Sigmoid colon (tissue), 7 donors: ENCODE measurements at places on chromosomes 7 and 10.
A peak's percentile ranks its signal among the peaks of the same experiment; 100 is the strongest.

DNA sequence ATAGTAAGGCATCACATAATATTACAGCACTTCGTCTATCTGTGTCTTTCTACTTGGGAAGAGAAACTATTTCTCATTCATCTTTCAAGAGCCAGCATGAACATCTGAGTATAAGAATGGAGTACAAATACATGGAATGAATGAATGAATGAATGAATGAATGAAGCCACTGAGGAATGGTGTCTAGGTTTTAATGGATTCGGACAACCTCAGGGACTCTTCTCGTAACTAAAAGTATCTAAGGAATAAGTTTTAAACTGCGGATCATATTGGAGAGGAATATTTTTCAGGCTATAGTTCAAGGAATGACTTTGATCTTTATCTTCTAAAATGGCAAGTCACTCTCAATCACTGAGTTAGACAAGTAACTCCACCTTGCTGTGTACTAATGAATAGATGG lies 199.0 kb downstream of the DOCK4 start:
- no peak for DNase-seq

GRCh38 chr10:99975106-99975829 lies 34.5 kb downstream of the DNMBP start:
- no peak for DNase-seq

DNA sequence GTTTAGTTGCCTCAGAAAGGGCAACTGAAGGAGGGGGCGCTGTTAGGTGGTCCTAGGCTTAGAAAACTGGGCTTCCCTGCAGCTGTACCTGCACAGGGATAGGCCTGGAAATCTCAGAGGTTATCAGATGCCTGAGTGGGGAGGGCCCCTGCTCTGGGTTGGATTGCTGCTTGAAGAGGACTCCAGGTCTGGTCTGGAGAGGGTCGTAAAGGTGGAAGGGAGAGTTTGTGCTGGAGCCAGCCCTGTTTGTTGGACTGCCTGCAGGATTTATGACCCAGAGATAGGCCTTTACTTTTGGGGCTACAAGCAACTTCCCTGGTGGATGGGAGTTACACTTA lies 765.9 kb downstream of the GRID1 start:
- DNase-seq: no peak

DNA sequence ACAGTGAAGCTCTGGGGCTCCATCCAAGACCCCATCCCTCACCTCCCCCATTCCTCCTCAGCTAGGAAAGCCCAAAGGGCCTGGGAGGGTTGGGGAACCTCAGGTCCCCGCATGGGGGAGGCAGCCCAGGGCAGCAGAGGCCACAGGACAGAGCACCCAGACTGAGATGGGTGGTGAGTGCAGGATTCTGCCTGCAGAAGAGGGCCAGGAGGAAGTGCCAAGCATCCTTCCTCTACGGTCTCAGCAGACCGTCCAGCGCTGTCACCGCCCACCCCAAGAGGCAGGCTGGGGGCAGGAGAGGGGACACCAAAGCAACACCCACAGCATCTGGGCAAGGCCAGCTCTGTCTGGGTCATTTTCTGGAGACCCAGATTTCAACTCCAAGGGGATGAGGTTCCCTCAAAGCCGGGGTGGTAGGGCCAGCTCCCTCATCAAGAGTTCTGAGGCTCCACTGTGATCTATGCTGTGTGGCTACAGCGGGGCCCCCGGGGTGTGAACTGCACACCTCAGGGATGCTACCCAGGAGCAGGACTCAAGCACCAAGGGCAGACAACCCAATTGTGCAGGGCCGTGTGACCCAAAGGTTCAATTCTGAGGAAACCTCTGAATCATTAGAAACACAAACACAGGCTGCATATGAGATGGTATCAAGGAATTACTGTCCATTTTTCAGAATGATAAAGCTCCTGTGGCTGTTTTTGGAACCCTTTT lies 46.8 kb downstream of the CAMK2B start:
- peak; percentile 56 for DNase-seq

DNA sequence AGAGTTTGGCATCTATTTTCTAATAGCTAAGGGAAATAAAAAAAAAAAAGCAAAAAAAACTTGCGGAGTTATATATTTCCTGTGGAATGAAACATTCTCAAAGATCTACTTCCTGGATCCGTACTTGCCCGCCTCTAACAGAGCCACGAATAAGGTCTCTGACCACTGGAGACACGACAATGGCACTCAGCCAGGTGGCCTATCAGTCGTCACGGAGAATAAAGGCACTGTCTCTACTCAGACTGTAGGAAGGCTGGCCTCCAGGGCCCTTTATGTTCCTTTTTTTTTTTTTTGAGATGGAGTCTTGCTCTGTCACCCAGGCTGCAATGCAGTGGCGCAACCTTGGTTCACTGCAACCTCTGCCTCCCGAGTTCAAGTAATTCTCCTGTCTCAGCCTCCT lies 58.7 kb downstream of the RGS10 start:
- DNase-seq: no peak

GRCh38 chr7:17912536-17913235 lies 27.6 kb downstream of the SNX13 start:
- DNase-seq: no peak

GRCh38 chr10:44956717-44957706 lies 2.6 kb upstream of the RASSF4 start:
- DNase-seq: peak; percentile 35

DNA sequence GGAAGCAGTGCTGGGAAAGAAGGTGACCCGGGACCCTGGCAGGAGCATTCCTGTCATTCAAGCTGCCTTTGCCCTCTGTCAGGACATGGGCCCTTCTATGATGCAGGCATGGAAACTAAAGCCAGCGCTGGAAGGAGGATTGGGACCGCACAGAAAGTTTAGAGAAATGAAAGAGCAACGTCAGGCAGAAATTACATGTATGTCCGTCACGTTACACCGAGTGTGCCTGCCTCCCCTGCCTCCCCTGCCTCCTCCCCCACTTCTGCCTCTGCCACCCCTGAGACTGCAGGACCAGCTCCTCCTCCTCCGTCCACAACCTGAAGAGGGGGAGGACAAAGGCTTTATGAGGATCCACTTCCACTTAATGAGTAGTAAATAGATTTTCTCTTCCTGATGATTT lies 13.9 kb upstream of the PWWP2B start:
- DNase-seq: peak; percentile 50

GRCh38 chr7:44377681-44378421 lies 52.5 kb upstream of the CAMK2B start:
- no peak for DNase-seq

- no peak for DNase-seq
Observed at GRCh38 chr7:114073701-114074100, 154.9 kb upstream of the PPP1R3A start.

- no peak for DNase-seq
Observed at GRCh38 chr7:155570171-155570958, 24.0 kb upstream of the CNPY1 start.

- DNase-seq: no peak
Observed at GRCh38 chr10:27611744-27612550, 107.8 kb downstream of the RAB18 start.

DNA sequence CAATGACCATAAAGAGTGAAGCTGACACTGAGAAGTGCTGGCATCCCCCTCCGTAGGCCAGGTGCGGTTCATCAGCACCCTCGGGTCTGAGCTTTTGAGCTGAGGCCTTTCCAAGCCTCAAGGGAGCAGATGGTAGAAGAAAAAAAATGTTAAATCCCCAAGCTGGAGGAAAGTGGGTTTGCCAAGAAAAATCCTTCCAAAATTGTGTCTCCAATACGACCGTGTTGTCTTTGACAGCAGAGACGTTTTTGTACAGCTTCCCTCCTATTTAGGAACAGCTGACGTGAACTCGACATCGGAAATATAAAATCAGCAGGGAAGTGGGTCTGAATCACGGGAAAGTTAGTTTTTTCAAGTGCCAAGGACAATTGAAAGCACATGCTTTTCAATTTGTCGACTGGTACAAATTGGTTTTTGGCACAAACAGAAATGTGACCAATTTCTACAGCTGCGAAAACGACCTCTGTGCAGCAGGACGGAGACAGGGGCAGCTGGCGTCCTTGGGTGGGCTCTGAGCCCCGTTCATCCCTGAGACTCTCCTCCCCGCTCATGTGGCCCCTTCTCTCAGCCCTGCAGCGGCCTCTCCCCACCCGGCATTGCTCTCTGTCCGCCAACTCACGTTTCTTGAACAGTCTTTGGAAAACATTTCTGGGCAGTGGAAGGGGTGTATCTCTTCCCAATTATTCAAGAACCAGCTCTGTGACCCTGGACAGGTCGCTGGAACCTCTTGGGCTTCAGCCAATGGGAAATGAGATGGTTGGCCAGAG lies 89.9 kb downstream of the PAXIP1 start:
- DNase-seq: no peak

DNA sequence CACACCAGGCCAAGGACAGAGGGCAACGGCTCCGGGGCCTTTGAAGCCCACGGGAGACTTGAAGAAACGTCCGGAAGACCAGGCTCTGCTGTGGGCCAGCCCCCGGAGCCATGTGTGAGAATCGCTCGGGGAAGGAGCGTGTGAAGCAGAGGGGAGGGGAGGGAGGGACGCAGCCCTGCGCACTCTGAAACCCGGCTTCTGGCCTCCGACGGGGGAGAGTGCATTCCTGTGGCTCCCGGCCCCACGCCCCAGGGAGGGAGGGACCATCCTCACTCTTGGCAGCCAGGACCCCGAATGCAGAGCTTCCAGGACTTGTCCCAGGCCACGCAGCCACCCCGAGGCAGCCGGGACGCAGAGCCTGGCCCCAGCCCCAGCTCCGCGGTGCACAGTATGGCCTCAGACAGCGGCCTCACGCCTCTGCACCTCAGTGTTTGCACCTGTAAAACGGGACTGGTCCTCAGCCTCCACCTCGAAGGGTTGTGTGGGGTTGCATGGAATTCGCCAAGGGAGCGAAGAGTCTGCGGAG lies 67.4 kb downstream of the PDGFA start:
- no peak for DNase-seq

- no peak for DNase-seq
Observed at GRCh38 chr10:88901984-88902789, 22.1 kb downstream of the STAMBPL1 start.

- no peak for DNase-seq
Observed at GRCh38 chr10:76033457-76034196, 602.2 kb downstream of the LRMDA start.

DNA sequence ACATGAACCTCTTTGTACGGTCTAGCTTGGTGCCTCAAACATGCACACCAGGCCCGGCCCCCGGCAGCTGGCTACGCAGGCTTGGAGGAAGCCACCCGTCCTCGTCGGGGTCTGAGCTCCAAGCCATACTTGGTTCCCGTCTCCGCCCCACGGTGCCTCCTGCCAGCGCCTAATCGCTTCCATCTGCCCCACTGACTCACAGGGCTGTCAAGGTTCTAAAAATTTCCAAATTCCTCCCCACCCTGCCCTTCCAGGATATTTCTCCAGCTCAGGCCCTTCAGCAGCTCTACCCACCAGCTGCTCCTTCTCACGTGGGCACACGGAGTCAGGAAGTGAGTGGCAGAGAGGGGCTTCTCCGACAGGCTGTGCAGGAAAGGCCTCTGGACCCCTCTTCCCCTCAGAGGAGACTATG lies 38.8 kb downstream of the TMEM270 start:
- DNase-seq: peak; percentile 89

- no peak for DNase-seq
Observed at GRCh38 chr10:121838931-121839330, 88.9 kb downstream of the ATE1 start.

DNA sequence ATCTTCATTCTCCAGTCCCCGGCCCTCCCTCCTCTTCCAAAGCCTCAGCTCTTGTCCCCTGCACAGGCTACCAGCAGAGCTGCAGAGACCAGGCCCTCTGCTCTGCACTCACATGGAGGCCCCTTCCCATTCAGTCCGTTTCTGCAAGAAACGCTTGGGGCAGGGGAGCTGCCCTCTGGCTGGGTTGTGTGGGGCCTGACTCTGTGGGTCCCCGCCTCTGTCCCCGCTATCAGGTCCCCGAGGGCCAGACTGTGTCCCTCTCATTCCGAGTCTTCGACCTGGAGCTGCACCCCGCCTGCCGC lies 1.5 kb downstream of the PCOLCE start:
- no peak for DNase-seq

DNA sequence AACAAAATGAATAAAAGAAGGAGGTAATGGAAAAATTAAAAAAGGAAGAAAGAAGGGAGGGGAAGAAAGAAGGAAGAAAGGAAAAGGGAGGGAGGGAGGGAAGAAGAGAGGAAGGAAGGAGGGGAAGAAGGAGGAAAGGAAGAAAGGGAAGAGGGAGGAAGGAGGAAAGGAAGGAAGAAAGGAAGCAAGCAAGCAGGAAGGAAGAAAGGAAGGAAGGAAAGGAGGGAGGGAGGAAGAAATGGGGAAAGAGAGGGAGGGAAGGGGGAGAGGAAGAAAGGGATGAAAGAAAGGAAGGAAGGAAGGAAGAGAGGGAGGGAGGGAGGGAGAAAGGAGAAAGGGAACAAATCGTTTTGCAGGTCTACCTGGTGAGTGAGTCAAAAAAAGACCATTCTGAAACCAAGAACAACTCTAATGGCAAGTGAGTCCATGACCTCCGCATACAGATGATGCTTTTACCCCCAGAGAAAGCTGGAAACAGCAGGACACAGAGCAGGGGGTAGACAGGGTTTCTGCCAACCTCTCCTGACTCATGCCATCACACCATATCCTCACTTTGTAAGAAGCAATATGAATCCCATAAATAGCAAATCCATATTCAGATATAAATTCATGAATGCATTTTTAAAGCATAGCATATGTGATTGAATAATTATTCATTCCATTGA lies 1112.9 kb upstream of the AUTS2 start:
- no peak for DNase-seq

DNA sequence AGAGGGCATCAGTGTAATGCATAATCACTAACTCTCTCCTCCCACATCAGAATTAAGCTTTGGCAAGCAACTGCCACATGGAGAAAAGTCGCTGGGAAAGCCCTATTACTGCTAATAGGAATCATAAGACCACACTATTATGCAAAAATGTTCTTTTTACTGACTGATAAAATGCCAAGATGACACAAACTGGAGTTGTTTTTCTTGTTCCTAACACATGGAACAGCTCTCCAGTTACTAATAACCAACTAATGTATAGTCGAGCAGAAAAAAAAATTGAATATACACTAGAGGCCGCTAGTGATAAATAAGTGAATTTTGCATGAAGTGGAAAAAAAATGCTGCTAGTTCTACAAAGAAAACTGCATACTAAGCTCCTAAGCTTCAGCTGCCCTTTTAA lies 165.6 kb downstream of the TPK1 start:
- no peak for DNase-seq

DNA sequence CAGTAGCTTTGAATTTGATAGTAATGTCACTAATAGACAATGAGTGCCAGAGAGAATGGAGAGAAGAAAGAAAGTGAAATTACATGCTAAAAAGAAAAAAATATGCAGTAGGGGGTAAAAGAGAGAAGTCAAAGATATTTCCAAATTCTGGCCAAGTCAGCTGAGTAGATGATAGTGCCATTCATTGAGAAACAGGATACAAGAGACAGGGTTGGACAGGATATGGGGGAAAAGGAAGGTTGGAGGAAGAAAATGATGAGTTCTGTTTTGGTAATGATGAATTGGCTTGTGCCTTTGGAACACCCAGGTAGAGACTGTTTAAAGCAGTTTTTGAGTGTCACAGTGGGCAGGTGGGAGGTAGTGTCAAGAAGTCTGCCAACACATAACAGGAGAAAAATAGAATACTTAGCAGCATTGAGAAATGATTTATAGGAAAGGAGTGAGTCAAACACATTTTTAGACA lies 78.3 kb downstream of the LRRC17 start:
- no peak for DNase-seq

- DNase-seq: no peak
Observed at GRCh38 chr10:68403701-68404100, 3.4 kb downstream of the RUFY2 start.
